ENCODE measurements at places on chromosomes 6 and 20. TPM values are rescaled to one million over a fixed set of nuclear protein-coding genes. Genes with fewer than 3 reads are reported as not detected.

GRCh38 chr20:13202565-13202964 is 18.5 kb upstream of the ISM1 start:
- DNase-seq, result no peak

DNA sequence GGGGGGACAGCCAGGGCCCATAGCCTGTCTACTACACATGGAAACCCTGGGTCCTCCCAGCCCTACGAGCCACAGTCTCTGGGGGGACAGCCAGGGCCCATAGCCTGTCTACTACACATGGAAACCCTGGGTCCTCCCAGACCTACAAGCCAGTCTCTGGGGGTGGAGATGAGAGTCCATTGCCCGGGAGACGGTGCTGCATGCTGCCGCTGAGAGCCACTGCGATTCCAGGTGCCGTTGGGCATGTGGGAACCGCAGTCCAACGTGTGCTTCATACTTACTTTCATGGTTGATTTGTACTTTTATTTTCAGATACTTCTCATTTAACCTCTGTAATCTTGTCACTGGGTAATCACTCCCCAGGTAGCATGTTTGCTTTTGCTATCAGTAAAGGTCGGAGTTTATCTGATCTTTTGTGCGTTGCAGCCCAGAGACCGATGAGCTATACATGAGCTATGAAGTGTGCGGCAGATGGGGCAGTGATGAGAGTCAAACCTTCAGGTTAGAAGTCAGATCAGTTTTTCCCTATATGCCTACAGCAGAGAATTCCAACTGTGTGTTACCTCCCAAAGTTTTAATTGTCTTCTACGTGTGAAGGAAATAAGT is 58.2 kb downstream of the SMOC2 start:
- no peak for DNase-seq

DNA sequence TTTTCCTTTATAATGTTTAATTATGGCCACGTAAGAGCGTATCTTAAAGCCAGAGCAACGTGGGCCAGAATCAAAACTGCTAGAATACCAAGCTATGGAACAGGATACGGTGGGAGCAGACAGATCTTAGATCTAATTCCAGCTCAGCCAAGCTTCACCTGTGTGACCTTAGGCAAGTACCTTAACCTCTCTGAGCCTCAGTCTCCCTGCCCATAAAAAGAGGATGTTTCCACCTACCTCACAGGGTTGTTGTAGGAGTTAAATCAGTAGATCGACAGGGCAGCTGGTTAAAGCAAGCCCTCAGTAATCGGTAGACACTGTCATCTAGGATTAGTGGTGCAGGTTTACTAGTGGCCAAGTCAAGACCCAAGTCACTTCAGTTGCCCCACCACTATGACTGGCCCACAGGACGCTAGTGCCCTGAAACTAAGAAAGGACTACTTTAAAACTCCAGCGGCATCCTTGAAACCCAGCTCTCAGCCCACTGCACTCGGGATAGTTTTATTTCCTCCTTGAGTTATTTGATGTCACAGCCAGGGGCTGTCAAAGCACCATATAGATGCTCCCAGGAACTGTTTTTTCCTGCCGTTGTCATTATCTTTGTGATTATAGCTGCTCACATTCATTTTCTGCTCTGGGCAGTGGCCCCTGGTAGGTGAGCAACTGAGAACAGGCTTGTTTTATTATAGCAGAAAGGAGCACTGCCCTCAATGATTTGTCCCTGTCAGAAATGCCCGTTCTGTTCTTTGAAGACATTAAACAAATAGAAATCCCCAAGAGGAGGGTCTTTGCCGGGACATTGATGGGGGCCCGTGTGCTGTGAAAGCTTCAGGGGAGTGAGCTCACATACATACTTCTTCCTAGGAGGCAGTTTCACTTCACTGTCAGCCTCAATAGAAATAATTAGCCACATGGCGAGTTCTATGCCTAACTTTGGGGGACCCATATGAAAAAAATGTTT is 63.1 kb downstream of the ISM1 start:
- no peak for DNase-seq

The CLPSL1 gene
- total RNA-seq, result not detected

DNA sequence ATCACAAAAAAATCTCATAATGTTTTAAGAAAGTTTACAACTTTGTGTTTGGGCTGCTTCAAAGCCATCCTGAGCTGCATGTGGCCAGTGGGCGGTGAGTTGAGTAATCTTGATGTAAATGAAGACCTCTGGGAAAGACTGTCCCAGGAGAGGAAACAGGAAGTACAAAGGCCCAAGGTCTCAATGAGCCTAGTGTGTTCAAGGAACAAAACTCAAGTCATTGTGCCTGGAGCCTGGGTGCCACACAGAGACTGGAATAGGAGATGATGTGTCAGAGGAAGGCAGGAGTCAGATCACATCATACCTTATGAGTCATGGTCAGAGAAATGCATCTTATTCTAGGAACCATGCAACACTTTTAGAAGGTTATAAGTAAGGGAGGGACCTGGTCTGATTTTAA is 51.5 kb downstream of the COL19A1 start:
- peak; percentile 45 for DNase-seq

DNA sequence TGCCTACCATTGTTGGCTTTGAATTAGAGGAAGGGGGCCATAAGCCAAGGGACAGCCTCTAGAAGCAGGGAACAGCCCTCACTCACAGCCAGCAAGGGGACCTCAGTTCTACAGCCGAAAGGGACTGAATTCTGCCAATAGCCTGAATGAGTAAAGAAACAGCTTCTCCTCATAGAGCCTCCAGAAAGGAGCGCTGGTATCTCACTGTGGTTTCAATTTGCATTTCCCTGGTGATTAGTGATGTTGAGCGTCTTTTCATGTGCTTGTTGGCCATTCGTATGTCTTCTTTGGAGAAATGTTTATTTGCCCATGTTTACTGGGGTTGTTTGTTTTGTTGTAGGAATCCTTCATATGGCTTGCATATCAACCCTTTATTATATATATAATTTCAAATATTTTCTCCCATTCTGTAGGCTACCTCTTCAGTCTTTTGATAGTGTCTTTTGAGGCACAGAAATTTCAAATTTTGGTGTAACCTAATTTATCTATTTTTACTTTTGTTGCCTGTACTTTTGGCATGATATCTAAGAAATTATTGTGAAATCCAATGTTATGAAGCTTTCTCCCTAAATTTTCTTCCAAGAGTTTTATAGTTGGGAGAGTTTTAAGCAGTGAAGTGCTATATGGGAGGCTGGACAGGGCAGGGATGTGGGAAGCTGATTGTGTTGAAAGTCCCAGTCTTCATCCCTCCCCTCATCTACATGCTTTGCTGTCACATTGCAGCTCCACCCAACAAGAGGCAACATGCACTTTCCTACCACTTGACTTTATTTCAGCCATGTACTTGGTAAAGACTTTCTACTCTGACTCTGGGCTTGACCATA is 82.3 kb upstream of the SHLD1 start:
- no peak for DNase-seq

GRCh38 chr6:154157082-154157481 is 118.0 kb downstream of the OPRM1 start:
- no peak for DNase-seq

The AVP gene
- total RNA-seq, result not detected

- DNase-seq, result no peak
Observed at GRCh38 chr6:20252311-20252710, 40.0 kb upstream of the MBOAT1 start.

- DNase-seq, result no peak
Observed at GRCh38 chr6:132070356-132070755, 119.2 kb upstream of the CCN2 start.

The NEDD9 gene
- 0.17 TPM for total RNA-seq

The MACROD2 gene
- 3.7 TPM for total RNA-seq

GRCh38 chr20:37801921-37802320 is 101.0 kb upstream of the VSTM2L start:
- no peak for DNase-seq

- no peak for DNase-seq
Observed at GRCh38 chr6:159061805-159062563, 17.2 kb upstream of the TAGAP start.

- no peak for DNase-seq
Observed at GRCh38 chr6:107565165-107565723, 75.3 kb downstream of the SOBP start.

The CBFA2T2 gene
- 8.0 TPM for total RNA-seq

The HLA-DRB1 gene
- total RNA-seq, result 2.7 TPM

- peak; percentile 42 for DNase-seq
Observed at GRCh38 chr6:130018292-130018743, at the start of gene L3MBTL3. Gene L3MBTL3, plus strand, starts transcription at chr6:130018581. Its CDS starts 24,119 bp downstream, at chr6:130042700.

DNA sequence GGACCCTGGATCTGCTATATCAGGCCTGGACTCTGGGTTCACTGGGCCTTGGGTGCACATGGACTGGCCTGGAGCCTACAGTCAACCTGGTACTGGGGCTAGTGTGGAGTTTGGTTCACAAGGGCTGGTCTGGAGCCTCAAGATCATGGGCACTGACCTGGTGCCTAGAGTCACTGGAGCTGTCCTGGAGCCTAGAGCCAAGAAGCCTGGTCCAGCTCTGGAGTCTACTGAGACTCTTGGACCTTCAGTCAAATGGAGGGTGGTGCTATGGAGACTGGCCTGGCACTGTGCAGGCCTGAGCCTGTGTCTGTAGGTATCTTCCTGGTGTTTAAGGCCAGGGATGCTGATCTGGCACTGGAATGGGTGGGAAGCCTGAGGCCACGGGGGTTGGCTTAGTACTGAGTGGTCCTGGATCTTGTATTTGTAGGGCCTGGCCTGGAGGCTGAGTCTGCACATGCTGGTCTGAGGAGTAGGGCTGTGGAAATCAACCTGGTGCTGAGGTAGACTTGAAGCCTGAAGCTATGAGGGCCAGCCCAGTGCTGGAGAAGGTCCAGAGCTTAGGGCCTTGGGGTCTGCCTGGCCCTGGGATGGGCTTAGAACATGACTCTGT is 16.5 kb upstream of the WFDC9 start:
- no peak for DNase-seq

The LAMA5 gene
- total RNA-seq, result 321 TPM

- DNase-seq, result no peak
Observed at GRCh38 chr6:20875369-20875963, 341.2 kb downstream of the CDKAL1 start.

DNA sequence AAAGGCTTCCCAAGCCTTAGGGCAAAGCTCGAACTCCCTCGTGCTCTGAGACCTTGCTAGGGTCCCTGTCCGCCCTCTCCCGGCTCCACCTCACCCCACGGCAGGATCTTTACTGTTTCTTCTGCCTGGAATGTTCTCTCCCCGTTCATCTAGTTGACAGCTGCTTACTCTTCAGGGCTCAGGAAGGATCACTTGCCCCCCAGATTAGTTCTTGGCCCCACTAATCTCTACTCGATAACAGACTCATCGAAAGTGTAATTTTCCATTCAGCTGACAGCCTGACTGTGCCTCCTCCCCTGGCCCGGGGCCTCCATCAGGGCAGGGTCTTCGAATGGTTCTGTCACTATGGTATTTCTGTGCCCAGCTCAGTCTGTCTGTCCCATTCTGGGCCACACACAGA is 3.1 kb downstream of the MAP1LC3A start:
- DNase-seq, result no peak

DNA sequence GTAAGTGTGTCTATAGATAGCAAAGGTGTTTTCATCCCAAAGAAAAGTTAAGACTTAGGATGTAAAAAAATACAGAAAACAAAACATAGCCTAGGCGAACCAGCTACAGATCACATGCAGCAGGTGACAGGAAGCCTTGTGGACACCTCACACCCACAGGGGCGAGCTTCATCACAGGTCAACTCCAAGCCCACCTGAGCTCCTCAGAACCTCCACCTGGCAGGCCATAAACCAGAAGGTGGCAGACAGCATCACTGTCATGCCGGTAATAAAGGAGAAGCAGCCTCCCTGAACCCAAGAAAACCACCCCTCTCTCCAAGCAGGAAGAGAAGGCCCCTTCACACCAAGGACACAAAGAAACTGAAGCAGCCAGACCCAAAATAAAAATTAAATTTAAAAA is 1.0 kb downstream of the RALGAPA2 start:
- no peak for DNase-seq

The UBD gene
- not detected for total RNA-seq

The TRAPPC3L gene
- total RNA-seq, result not detected

DNA sequence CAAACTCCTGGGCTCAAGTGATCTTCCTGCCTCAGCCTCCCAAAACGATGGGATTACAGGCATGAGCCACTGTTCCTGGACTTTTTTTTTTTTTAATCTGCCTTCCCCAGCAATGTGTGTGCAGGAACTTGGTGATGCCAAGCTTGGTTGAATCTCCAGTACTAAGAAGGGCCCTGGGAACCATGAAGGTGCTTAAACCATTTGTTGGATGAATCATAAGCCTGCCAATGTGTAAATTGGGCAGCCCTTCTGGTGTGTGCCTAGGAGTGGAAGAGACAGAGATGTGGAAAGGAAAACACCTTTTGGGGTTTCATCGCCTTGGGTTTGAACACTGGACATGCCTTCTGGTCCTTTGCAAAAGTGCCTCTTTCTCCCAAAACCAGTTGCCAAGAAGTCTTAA is 7.1 kb upstream of the SPO11 start:
- DNase-seq, result no peak

DNA sequence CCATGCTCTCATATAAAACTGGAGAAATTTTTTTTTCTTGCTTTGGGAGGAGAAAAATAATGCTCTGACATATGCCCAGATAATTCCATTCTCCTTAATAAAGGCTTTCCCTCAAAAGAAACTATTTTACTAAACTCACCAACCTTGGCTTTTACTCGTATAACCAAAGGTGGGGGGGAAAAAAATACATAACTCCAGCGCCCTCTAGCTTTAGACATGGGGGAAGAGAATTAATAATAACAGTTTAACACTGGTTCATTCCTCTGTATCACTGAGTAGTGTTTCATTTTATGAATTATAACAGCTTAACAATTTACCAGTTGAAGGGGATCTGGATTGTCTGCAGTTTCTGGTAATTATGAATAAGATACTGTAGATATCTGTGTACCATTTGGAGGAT is 1226.1 kb downstream of the GRIK2 start:
- peak; percentile 1 for DNase-seq

GRCh38 chr6:28269492-28269891 is 2.5 kb downstream of the ZSCAN26 start:
- DNase-seq, result peak; percentile 64

The GSTA3 gene
- not detected for total RNA-seq

GRCh38 chr6:137233911-137234863 is 15.0 kb upstream of the IFNGR1 start:
- DNase-seq, result no peak

GRCh38 chr6:34414999-34415858 is 10.6 kb downstream of the RPS10 start:
- DNase-seq, result peak; percentile 38

- DNase-seq, result no peak
Observed at GRCh38 chr6:106279179-106279578, 46.4 kb downstream of the ATG5 start.

GRCh38 chr6:35664945-35665344 is 23.8 kb downstream of the FKBP5 start:
- DNase-seq, result no peak

DNA sequence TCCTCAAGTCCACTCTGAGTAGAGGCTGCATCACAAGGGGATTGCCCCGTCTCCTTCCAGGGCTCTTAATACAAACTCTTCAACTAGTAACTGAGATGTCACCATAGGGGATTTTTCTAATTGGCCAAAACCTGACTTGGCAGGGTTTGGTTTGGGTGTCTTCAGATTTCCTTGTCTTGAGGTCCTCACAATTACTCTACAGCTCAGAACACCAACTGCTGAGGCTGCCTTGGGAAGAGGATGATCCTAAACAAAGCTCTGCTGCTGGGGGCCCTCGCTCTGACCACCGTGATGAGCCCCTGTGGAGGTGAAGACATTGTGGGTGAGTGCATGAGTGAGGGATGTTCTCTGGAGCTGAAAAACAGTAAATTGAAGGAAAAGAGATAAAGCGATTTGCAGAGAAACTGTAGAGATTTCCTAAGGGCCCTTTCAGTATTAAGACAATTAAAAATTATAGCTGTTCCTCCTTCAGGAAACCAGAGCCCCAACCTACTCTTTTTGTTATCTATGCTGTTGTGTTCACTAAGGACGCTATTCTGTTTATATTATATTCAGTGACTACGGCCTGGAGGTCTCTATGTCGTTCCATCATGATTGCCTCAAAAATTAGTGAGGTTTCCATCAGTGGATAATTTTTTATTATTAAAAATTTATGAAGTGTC is at the start of gene HLA-DQA1:
HLA-DQA1 (plus strand) TSS at position 188 of the 662 bp plus-strand sequence; CDS start at position 241, 53 bp downstream.
- DNase-seq, result no peak

All from HCT116 (cell line).